Activated naive CD4-positive, alpha-beta T cell treated with anti-CD3 and anti-CD28 coated beads for 36 hours (primary cell): ENCODE measurements at places on chromosomes 12 and 14. TPM values are rescaled to one million over a fixed set of nuclear protein-coding genes. Genes with fewer than 3 reads are reported as not detected.

Gene KLRC4
- not detected for total RNA-seq

- no peak overlapping the region for H3K27ac ChIP-seq
- peaks cover 16% of the 10 kb centered on the region for H3K4me1 ChIP-seq
- no peaks in the 10 kb centered on the region for H3K27me3 ChIP-seq
- H3K36me3 ChIP-seq = no peaks in the 10 kb centered on the region
- H3K4me3 ChIP-seq = no peak overlapping the region
These were observed 92.9 kb downstream of the FAR2 start for GRCh38 chr12:29241821-29242591.

GRCh38 chr12:88553941-88554658 is 26.2 kb downstream of the KITLG start:
- no peak overlapping the region for H3K27ac ChIP-seq
- no peak for DNase-seq
- no peaks in the 10 kb centered on the region for H3K36me3 ChIP-seq
- H3K4me3 ChIP-seq = no peak overlapping the region
- H3K4me1 ChIP-seq = no peaks in the 10 kb centered on the region

GRCh38 chr14:32047791-32048190 is 29.3 kb upstream of the ARHGAP5 start:
- DNase-seq = no peak
- H3K27ac ChIP-seq = no peak overlapping the region
- H3K4me3 ChIP-seq = no peak overlapping the region
- H3K27me3 ChIP-seq = no peaks in the 10 kb centered on the region
- no peaks in the 10 kb centered on the region for H3K36me3 ChIP-seq
- H3K4me1 ChIP-seq = peaks cover 4% of the 10 kb centered on the region

GRCh38 chr14:44960646-44961045 is 1.1 kb downstream of the KLHL28 start:
- H3K4me1 ChIP-seq = peaks cover 52% of the 10 kb centered on the region
- no peak overlapping the region for H3K4me3 ChIP-seq
- DNase-seq = no peak
- no peaks in the 10 kb centered on the region for H3K27me3 ChIP-seq

- H3K4me1 ChIP-seq = no peaks in the 10 kb centered on the region
- H3K27me3 ChIP-seq = no peaks in the 10 kb centered on the region
- no peaks in the 10 kb centered on the region for H3K36me3 ChIP-seq
- no peak overlapping the region for H3K27ac ChIP-seq
These were observed 237.2 kb upstream of the SYT10 start for GRCh38 chr12:33676866-33677265.

DNA sequence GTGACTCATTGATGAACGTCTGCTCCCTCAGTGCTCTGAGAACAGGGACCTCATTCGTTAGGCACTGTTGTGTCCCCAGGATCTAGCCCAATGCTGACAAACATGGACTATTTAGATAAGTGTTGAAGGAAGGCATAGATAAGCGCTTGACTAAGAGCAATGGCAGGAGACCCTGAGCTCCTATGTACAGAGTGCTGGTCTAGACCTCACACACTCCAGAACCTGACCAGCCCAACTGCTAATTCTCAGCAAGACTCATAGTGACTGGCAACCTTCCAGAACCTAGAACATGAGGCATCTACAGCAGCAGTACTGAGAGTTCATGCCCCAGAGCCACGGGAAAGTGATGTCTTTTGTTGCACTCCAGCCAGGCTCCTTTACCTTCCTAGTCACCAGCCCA is 69.2 kb downstream of the CRACR2A start:
- no peaks in the 10 kb centered on the region for H3K4me1 ChIP-seq
- no peaks in the 10 kb centered on the region for H3K27me3 ChIP-seq
- no peak for DNase-seq
- H3K27ac ChIP-seq = no peak overlapping the region
- H3K4me3 ChIP-seq = no peak overlapping the region
- H3K36me3 ChIP-seq = peaks cover 9% of the 10 kb centered on the region

DNA sequence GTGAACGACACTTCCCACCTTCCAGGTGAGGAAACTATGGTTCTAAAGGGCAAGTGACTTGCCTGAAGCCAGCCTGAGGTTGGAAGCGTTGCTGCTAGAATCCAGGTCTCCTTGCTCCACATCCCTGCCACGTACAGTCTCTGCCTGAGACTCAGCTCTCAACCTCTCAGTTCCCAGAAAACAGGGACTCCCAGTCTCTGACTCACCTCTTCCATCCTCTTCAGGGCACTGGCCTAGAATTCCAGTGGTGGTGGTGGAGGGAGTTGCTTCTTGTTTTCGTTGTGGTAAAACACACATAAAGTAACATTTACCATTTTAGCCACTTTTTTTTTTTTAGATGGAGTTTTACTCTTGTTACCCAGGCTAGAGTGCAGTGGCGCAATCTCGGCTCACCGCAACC is 7.3 kb downstream of the GPR68 start:
- no peak for DNase-seq
- H3K36me3 ChIP-seq = peaks cover 5% of the 10 kb centered on the region
- H3K27me3 ChIP-seq = no peaks in the 10 kb centered on the region
- peaks cover 47% of the 10 kb centered on the region for H3K4me1 ChIP-seq
- H3K27ac ChIP-seq = no peak overlapping the region
